Activated CD4-positive, alpha-beta T cell treated with anti-CD3 and anti-CD28 coated beads, Interleukin-2, amount 50 U/mL, for 48 hours (primary cell): ENCODE measurements at places on chromosomes 16 and 17.
A peak's percentile ranks its signal among the peaks of the same experiment; 100 is the strongest.

GRCh38 chr16:81623365-81624102 is 155.6 kb upstream of the PLCG2 start:
- DNase-seq, result peak; percentile 67

DNA sequence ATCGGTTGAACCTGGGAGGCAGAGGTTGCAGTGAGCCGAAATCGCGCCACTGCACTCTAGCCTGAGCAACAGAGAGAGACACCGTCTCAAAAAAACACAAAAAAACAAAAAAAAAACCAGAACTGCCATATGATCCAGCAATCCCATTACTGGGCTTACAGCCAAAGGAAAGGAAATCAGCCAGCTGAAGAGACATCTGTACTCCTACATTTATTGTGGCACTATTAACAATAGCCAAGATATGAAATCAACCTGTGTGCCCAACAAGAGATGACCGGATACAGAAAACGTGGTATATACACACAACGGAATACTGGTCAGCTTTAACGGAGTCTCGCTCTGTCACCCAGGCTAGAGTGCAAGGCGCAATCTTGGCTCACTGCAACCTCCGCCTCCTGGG is 14.6 kb downstream of the FANCA start:
- no peak for DNase-seq

DNA sequence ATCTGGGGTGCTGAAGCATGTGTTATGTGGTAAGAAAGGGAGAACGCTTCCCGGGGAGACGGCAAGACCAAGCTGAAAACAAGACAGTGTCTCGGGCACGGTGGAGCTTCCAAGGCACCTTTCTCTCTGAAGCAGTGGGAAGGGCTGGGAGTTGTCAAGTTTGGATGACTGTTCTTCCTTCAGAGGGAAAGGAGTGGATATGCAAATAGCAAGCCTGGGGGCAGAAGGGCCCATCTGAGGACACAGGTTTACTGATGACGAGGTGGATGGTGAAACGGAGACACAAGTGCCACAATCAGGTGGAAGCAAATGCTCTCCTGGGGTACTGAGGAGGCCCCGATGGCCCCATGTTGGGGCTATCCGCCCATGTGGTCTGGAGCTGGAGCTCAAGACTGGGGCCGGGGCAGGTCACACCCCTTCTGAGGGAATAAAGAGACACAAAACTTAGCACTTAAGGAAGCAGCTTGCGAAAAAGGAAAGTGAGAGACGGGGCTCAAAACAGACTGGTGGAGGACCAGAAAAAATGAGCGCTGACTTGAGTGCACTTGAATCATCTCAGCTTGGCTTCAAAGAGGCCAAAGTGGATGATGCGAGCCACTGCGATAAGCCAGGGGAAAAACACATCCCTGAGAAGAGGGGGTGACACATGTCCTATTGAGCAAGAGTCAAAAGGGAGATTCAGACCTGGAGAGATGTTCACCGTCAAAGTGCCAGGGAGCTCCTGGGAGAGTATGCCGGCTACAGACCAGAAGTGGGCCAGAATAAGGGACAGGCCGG is 34.8 kb upstream of the MTSS2 start:
- no peak for DNase-seq

GRCh38 chr17:65183736-65184135 is 46.6 kb downstream of the RGS9 start:
- DNase-seq, result no peak

GRCh38 chr17:61384354-61384691 is 15.3 kb upstream of the TBX2 start:
- no peak for DNase-seq

DNA sequence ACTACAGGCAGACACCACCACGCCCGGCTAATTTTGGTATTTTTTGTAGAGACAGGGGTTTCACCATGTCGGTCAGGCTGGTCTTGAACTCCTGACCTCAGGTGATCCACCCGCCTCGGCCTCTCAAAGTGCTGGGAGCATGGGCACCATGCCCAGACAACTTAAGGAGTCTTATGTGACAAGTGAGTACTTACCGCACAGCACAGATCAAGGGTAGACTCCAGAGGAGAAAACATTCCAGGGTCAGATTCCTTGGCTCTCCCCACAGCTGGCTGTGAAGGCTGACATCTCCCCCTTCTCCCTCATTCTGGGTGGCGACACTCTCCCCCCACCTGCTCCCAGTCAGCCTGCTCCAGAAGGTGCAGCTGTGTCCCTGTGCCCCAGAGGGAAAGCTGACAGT is 10.6 kb downstream of the ZSCAN10 start:
- no peak for DNase-seq

DNA sequence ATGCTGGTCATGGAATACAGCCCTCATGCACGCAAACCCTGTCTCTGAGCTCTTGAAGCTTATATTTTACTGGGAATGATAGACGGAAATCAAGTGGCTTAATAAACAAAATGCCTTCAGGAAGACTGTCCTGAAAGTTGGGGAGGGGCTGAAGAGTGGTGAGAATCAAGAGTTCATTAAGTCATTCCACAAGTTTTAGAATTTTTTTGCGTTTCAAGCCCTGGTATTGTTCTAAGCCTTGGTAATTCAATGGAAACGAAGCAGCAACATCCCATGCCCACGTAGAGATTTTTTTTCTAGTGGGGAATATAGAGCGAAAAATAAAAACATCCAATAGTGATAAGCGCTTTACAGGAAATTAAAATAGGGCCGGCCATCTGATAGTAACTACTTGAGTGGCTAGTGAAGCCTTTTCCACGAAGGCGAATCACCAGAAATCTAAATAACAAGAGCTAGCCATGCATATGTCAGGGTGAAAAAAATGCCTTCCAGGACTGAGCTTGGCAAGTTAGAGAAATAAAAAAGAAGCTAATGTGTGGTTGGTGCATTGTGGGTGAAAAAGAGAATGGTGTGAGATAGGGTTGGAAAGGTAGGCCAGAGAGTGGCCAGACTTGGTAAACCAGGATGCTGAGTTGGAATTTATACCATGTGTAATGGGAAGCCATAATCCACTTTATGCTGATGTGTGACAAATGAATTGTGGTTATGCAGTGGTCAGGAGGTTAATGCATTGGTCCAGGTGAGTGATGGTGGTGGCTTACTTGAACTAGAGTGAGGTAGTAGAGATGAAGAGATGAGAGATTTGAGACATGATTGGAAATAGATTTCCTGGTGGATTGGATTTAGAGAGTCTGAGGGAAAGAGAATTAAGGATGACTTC is 772 bp downstream of the PFAS start:
- DNase-seq, result no peak

- DNase-seq, result no peak
Observed at GRCh38 chr17:33615861-33616260, 322.8 kb upstream of the ASIC2 start.

- no peak for DNase-seq
Observed at GRCh38 chr17:80942423-80943345, 49.0 kb upstream of the CHMP6 start.

DNA sequence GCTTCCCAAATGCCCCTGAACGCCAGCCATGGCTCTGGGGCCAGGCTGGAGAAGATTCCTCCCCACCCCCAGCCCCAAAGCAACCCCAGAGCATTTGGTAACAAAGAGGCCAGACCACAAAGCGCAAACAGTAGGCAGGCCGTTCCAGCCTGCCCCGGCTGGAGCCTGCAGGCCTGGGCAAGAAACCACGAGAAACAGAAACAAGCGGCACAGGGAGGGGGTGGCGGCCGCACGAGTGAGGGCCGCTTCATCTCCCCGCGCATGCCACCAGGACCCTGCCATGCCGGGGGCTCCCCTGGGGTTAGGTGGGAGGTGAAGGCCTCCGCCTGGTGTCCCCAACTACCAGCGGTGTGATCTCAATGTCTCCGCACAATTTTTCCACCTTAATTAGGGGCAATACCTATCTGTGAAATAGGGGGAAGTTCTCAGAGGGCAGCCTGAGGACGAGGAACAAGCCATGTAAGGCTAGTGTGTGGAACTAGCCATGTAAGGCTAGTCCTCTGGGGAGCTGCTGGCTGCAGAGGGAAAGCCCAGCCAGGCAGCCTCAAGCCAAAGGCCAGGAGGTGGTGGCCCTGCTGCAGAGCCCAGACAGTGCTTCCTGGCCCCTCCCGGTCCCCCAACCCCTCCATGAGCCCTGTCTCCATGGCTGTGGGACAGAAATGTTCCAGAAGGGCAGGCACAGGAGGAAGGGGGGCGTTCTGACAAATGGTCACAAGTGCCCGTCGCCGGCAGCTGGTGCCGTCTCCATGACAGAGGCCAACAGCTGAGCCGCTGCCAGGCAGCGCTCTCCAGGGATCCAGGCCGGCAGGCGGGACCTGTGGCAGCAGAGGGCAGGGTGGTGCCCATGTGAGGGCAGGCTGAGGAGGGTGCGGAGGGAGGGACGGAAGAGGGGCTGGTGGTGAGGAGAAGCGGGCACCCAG is 14.5 kb upstream of the MTSS2 start:
- DNase-seq, result no peak

- no peak for DNase-seq
Observed at GRCh38 chr17:13792314-13792713, 190.6 kb upstream of the HS3ST3A1 start.

GRCh38 chr16:947255-947921 is 23.4 kb downstream of the LMF1 start:
- DNase-seq, result no peak

DNA sequence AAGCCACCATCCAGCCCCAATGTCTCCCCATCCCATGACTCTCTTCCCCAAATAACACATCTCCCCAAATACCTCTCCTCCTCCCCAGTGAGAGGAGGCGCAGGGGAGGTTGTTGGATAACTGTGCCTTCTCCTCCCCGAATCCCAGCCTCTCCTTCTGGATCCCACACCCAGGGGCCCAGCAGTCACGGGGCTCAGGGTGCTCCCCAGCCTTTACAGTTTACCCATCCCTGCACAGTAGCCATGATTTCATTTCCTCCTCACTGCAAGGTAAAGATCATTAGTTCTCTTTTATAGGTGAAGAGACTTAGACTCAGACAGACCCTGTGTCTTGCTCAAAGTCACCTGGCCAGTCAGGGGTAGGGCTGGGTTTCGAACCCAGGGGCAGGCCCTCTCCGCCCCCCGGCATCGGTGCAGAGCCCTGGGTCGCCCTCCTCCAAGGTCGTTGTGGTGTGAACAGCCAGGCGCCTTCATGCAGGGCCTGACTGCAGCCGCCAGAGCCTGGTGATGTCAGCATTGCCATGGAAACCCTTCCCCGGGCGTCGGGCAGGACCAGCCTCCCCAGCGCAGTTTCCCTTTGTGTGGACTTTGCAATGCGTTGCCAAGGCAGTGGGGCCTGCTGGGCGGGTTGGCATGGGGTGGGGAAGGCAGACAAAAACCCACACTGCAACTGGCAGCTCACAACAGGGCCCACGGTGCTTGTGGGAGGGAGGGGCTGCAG is 53.3 kb upstream of the TOB1 start:
- peak; percentile 76 for DNase-seq

- peak; percentile 33 for DNase-seq
Observed at GRCh38 chr16:1493746-1494094, 560 bp downstream of the TELO2 start.

- DNase-seq, result no peak
Observed at GRCh38 chr16:22183901-22184614, 21.8 kb downstream of the SDR42E2 start.

GRCh38 chr17:73833775-73834488 is 189.7 kb upstream of the SDK2 start:
- no peak for DNase-seq

DNA sequence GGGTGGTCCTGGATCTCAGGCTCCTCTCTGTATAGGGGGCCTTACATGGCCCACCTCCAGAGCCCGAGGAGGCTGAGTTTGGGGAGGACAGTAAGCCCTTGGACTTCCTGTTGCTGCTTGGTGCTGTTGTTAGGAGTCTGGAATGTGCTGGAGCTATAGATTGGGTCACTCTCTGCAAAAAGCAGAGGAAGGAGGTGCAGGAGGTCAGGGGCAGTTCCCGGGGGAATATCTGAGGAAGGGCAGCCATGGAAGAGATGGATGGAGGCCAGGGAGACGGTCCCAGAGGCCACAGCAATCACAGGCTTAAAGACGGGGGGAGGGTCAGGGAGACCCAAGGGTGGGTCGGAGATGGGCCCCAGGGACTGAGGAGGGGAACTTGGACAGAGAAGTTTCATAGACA is 23.0 kb upstream of the CBX4 start:
- no peak for DNase-seq

DNA sequence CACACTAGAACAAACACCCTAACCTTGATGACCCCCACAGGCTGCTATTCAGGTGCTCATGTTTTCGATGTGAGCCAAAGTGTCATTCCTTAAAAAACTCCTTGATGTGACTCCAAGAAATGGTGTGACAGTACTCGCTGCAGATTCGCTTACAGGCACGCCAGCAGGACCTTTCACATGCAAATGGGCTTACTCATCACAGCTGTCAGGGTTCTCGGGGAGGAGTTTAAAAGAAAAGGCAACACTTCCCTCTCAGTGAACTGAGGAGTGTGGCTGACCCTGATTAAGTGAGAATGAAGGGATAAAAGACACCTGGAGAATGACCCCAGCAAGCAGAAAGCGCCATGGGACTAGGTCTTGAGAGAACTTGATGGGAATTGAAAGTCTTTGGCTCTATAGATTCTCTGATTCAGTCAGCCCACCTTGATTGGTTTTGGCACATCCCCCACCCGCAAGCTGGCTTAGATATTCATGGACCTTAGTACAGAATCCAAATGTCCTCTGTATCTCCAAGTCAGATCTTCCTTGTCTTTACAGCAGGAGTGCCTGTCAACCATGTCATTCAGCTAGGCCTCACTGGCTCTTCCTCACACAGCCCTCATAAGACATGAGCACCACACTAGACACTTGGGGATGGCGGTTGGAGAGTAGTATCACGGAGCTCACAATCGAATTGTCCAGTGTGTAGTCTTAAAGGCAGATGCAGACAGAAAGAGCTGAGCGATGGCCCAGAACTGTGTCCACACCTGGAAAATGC is 82.6 kb downstream of the HIC1 start:
- no peak for DNase-seq

GRCh38 chr17:51214920-51215319 is 44.9 kb downstream of the MBTD1 start:
- no peak for DNase-seq

GRCh38 chr17:16258901-16259300 is 41.9 kb downstream of the PIGL start:
- no peak for DNase-seq

DNA sequence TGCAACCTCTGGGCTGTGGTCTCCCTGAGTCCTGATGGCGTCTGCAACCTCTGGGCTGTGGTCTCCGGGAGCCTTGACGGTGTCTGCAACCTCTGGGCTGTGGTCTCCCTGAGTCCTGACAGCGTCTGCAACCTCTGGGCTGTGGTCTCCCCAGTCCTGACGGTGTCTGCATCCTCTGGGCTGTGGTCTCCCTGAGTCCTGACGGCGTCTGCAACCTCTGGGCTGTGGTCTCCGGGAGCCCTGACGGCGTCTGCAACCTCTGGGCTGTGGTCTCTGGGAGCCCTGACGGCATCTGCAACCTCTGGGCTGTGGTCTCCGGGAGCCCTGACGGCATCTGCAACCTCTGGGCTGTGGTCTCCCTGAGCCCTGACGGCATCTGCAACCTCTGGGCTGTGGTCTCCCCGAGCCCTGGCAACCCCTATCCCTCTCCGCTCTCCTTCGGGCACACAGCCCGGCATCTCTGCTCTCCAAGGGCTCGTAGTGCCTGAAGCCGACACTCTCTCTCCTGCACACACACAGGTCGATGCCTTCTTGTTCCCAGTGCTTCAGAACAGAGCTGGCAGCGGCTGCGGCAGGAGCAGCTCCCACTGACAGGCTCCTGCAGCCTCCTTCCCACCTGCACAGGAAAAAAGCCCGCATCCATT is 45.6 kb downstream of the METRNL start:
- DNase-seq, result no peak

GRCh38 chr16:56789360-56789759 is 59.4 kb downstream of the NUP93 start:
- DNase-seq, result peak; percentile 11

- no peak for DNase-seq
Observed at GRCh38 chr16:28208131-28208530, 3.6 kb downstream of the XPO6 start.
